ENCODE measurements at places on chromosomes 4 and X.

DNA sequence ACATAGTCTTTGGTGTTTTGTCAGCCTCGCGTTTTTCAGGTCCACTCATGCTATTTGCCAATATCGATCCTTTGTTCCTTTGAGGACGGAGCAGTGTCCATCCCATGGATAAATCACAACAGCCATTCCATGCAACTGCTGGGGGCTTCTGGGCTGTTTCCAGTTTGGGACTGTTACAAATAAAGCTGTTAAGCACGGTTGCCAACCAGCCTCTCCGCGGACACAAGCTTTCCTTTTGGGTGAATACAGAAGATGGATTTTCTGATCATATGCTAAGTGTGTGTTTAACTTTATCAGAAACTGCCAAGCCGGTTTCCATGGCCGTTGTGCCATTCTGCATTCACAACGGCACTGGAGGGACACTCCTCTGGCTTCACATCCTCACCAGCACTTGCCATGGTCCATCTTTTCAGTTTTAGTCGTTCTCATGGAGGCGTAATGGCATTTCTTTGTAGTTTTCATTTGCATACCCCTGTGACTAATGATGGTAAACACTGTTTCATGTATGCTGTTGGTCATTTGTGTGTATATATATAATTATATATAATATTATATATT, 67.8 kb downstream of the ABLIM2 start:
- no peak for DNase-seq

- no peak for DNase-seq
Observed at GRCh38 chr4:97646997-97647396, 496.3 kb downstream of the STPG2 start.

- DNase-seq = no peak
Observed at GRCh38 chrX:68433981-68434299, 645 bp upstream of the OPHN1 start.

DNA sequence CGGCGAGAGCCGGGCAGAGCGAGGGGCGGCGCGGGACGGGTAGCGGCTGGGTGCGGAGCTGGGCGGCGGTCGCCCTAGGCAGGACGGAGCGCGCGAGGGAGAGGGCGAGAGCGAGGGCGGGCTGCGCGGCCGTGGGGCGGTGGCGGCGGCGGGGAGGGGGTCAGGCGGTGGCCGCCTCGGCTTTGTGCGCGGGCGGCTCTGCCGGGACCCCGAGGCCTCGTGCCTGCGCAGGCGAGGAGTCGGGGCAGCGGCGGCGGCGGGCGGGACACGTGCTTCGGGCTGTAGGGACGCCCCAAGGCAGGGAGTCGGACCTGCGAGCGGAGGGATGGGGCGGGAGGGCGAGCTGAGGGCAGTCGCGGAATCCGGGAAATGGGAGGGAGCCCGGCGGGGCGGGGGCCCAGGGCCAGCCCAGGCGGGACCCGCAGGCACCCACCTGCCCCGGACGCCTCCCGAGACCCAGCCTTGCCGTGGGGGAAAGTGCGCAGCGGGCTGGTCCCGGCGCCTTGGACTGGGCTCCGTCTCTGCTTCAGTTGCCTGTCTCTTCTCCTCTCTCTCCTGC, 465 bp downstream of the BMPR1B start:
- DNase-seq = no peak

DNA sequence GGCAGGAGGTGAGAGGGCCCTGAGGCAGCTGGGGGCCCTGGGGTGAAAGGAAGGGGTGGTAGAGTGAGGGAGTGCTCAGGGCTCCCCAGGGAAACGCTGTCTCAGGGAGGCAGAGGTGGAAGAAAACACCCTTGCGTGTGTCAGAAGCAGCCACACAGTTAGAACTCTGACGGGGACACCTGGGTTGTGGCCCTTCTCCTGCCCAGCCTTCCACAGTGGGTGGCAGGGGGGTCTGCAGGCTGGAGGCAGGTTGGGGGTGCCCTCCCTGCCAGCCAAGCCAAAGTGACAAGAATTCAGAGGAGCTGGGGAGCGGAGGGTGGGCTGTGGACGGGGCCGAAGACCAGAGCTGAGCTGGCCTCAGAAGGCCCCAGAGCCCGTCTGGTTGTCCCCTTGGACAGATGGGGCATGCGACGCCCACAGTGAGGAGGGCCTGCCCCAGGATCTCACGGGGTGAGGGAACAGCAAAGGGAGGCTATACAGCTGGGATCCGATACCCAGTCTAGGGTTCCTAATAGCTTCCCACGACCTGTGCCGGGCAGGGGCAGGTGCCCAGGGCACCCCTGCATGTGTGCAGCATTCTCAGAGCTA, 105.2 kb upstream of the ADRA2C start:
- no peak for DNase-seq

DNA sequence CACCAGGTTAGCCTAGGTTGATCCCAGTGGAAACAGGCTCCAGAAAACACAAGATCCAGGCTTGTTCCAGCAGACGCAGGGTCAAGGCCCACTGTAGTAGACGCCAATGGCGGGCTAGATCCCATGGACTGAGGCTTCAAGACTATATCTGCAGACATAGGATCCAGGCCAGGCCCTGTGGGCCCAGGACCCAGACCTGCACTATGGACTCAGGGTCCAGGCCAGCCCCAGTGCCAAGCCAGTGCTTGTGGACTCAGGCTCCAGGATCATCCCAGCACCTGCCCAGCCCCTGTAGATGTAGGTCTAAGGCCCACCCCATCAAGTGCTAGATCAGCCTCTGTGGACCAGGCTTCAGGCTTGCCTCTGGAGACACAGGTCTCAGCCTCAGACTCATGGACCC, 300.9 kb downstream of the CHIC1 start:
- DNase-seq = no peak

DNA sequence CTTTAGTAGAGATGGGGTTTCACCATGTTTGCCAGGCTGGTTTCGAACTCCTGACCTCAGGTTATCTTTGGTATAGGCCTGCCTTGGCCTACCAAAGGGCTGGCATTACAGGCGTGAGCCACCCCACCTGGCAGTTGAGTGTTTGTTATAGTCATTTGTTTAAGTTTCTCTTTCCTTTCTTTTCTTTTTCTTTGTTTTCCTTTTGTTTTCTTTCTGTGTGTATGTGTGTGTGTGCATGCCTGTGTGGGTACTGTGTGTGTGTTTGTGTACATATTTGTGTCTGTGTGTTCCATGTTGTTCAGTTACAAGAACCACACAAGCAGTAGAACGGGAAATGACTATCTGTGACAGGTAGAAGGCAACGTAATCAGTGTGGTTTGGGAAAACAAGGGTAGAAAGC, 624.9 kb downstream of the FSTL5 start:
- no peak for DNase-seq

- DNase-seq = no peak
Observed at GRCh38 chr4:120694973-120695372, 227.6 kb downstream of the PRDM5 start.

DNA sequence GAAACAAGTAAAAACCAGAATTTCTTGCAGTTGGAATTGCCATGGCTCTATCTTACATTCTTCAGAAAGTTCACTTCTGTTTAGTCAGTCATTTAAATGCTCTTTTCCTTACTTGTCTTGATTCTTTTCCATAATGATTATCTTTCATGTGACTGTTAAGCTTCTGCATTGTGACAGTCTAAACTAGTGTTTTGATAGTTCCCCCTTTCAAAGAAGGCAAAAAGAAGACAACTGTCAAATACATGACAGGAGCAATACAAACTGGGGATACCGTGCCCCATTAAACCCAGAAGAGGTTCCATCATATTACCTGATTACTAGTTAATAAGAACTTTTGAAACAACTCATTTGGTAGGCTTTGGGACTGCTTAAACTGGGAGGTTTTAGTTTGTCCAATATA, 476.2 kb downstream of the PCDH19 start:
- DNase-seq = no peak

DNA sequence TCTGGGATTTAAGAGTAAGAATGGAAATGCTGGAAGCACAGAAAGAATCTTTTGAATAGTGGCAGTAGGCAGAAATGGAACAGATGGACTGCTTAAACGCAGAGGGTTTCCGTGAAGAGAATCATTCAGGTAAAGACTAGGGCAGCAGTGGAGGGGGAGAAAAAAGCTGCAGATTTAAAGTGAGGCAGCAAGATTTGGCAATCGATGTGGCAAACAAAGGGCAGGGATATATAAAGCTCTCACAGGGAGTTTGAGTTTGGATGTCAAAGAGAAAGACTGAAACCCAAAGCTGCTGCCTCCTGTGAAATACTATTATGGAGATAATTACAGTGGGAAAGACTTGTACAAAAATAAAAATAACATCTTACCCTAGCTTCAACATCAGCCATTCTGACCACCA, 384.0 kb downstream of the CENPC start:
- no peak for DNase-seq

Data from KG1 (cell line).